ENCODE measurements at places on chromosomes 3 and 15. TPM values are rescaled to one million over a fixed set of nuclear protein-coding genes. Genes with fewer than 3 reads are reported as not detected.

The MEX3B gene
- 23.6 TPM for total RNA-seq

The TOPBP1 gene
- total RNA-seq = 21.2 TPM

The SEMA3G gene
- total RNA-seq = 61.3 TPM

The MUC4 gene
- total RNA-seq = 0.12 TPM

- DNase-seq = peak; percentile 39
These were observed 46.3 kb downstream of the GPR171 start for GRCh38 chr3:151156618-151157216.

- DNase-seq = no peak
These were observed 39.3 kb downstream of the PDHB start for GRCh38 chr3:58394339-58394738.

- no peak for DNase-seq
These were observed 360.5 kb downstream of the EPHA3 start for GRCh38 chr3:89467898-89468363.

DNA sequence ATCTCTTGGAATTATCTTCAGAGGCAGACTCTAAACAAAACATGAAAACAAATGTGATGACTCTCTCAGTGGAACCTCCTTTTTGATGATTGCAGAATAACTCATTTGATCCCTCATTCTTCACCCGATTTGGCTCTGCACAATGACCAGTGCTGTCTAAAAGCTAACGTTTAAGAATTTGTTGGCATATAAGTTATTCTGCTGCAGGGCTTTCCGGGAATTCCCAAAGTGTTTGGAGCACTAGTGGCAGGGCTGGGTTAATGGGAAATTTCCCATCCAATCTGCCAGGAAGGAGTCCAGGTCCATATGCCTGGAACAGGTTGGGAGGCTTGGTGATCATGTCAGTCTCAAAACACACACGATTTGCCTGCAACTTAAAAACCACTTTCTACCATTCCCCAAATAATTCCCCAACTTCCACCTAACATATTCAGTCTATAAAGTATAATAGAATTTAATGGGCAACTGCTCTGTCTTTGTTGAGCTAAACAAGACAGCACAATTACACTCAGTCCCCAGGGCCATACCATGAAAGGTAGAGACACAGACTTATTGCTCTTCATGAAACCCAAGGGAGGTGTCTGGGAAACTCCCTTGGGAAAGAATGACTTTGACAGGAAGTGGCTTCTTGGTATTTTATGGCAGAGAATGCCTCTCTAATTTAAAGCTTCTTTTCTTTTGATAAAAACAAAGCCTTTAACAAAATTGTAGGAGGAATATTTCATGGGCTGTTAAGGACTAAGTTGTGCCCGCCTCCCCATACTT lies 38.0 kb downstream of the ARRDC4 start:
- DNase-seq = no peak

- no peak for DNase-seq
These were observed 24.1 kb downstream of the ASB14 start for GRCh38 chr3:57268416-57268815.

- no peak for DNase-seq
These were observed 31.5 kb upstream of the VEPH1 start for GRCh38 chr3:157534725-157535161.

DNA sequence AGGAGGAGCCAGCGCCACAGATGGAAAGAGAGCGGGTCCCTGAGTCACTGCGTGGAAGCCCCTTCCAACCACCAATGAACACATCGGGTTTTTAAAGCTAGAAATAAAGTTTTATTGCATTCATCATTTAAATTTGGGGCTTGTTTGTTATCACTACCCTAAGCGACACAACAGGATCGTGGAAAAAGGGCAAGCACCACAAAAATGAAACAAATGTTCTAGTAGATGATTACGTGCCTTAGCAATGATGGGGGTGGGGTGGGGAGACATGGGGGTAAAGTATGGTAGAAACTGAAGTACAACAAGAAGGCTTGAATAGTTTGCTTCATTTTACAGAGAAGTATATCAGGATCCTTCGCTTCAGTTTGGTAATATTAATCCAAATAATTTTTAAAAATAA lies 221.6 kb upstream of the ATP10A start:
- no peak for DNase-seq

DNA sequence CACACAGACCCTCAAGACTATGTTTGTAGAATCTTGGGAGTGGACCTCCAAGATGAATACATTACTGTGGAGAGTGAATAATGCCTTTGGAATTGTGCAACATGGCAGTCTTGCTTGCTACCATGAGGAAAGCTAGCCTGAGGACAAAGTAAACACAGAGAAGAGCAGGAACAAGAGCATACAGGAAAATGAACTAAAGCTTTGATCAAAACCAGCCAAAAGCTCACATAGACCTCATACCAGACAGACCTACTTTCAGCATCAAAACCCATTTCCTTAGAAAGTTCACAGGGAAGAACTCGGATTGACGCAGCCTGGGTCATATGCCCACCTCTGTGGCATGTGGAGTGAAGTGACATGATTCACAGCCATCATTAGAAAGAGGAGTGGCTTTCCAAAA lies 3.3 kb upstream of the RAB8B start:
- no peak for DNase-seq

GRCh38 chr15:29785642-29786041 lies 36.6 kb downstream of the TJP1 start:
- DNase-seq = no peak

DNA sequence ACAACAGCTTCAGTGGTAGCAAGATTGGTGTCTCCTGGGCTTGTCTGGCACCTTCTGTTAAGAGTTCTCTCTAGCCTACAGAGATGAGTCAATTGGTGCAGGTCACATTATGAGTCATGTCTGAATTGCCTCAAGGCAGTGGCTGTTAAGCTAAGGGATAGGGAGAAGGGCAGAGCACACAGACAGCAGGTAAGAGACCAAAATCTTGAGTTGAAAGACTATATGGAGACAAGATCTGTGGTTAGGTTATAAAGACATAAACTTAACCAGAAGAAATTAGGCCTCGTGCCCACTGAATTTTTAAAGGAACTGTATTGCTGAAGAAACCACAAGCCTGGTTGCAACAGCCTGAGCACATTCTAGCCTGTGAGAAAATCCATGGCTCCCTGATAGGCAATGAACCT lies 19.2 kb upstream of the KPNA1 start:
- DNase-seq = no peak
